Stimulated activated CD4-positive, alpha-beta T cell treated with anti-CD3 and anti-CD28 coated beads, Interleukin-1b, Interleukin-23, amount 100 ng/mL, for 1 hour (primary cell): ENCODE measurements at places on chromosomes 1 and 21.

GRCh38 chr1:239126884-239127283 lies 259.5 kb upstream of the CHRM3 start:
- no peak for DNase-seq

GRCh38 chr1:97013941-97014340 lies 292.4 kb downstream of the PTBP2 start:
- DNase-seq: no peak

GRCh38 chr1:182601913-182602312 lies 2.3 kb downstream of the RGS16 start:
- DNase-seq: no peak

- no peak for DNase-seq
Observed at GRCh38 chr21:26127918-26128317, 42.7 kb downstream of the APP start.

- no peak for DNase-seq
Observed at GRCh38 chr1:27201295-27201694, 33.1 kb upstream of the WDTC1 start.

DNA sequence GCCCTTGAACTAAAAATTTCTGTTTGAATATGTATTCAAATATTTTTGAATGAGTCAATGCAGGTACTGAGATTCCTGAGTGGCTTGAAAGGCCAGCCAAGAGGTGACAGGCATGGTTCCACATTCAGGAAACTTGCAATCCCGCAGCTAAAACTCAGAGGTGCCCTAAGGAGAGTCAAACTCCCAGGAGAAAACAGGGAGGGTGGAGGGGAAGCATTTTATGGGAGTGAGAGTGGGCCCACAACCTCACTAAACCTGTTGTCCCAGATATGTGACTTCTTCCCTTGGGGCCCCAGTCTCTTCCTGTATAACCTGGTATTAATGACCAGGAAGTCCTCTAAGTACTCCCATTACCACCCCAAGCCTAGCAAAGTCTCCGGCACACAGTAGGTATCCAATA lies 189.6 kb downstream of the PLPP3 start:
- no peak for DNase-seq

DNA sequence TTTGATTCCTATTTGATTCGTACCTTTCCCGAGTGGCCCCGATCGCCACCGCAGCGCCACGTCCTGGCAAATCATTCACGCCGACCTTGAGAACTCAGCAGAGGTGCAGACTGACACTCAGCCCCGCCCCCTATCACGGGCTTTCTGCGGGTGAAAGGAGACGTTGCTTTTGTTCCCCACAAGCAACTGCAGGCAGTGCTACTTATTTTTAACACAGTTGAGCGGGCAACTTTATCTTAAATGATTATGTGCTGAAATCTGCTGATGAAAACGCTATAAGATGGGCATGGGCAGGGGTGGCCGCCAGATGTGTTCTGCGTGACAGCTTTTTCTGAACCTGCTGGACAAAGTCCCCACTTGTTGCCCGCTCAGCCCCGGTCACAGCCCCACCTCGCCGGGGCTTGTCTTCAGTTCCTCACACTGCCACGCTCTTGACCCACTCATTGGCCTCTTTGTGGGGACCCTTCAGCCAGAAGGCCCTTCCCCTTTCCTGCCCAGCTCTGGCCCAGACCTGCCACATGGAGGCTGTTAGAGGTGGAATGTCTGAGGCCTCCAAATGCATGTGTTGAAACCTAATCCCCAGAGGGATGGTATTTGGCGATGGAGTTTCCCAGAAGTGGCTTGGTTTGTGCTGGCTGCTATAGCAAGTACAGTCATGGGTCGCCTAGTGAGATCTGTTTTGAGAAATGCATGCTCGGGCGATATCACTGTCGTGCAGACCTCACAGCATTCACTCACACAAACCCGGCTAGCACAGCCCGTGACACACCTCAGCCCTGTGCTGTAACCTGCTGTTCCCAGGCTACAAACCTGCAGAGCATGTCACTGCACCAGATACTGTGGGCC lies 15.7 kb upstream of the PDXK start:
- DNase-seq: no peak

- no peak for DNase-seq
Observed at GRCh38 chr1:208278638-208279037, 34.5 kb upstream of the PLXNA2 start.
